Aorta (tissue), 5 donors: ENCODE measurements at places on chromosomes 7 and 10. TPM values are rescaled to one million over a fixed set of nuclear protein-coding genes. Genes with fewer than 3 reads are reported as not detected.

The TOMM7 gene
- total RNA-seq = 250 TPM

The RARRES2 gene
- 73.1 TPM for total RNA-seq

The ECHS1 gene
- 48.9 TPM for total RNA-seq

The FANK1 gene
- total RNA-seq = 1.8 TPM

The ADD3 gene
- total RNA-seq = 197 TPM

The ANK3 gene
- 24.3 TPM for total RNA-seq

The CYP26C1 gene
- 0.23 TPM for total RNA-seq

The PHTF2 gene
- 38.0 TPM for total RNA-seq

DNA sequence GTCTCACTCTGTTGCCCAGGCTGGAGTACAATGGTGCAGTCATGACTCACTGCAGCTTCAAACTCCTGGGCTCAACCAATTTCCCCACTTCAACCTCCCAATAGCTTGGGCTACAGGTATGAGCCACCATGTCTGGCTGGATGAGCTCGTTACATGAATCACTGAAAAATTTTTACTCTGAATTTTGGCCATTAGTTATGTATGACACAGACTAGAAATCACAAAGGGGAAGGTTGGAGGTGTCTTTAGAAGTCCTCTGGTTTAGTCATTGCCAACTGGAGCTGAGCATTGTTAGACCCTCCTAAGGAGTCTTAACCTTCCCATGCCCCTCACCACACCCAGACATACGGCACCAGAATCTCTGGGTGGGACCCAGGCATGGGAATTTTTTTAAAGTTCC lies 34.7 kb downstream of the SVIL start:
- no peak for DNase-seq
- no peaks in the 10 kb centered on the region for H3K27me3 ChIP-seq
- peaks cover 6% of the 10 kb centered on the region for H3K4me1 ChIP-seq
- H3K27ac ChIP-seq = no peak overlapping the region
- H3K4me3 ChIP-seq = no peak overlapping the region

DNA sequence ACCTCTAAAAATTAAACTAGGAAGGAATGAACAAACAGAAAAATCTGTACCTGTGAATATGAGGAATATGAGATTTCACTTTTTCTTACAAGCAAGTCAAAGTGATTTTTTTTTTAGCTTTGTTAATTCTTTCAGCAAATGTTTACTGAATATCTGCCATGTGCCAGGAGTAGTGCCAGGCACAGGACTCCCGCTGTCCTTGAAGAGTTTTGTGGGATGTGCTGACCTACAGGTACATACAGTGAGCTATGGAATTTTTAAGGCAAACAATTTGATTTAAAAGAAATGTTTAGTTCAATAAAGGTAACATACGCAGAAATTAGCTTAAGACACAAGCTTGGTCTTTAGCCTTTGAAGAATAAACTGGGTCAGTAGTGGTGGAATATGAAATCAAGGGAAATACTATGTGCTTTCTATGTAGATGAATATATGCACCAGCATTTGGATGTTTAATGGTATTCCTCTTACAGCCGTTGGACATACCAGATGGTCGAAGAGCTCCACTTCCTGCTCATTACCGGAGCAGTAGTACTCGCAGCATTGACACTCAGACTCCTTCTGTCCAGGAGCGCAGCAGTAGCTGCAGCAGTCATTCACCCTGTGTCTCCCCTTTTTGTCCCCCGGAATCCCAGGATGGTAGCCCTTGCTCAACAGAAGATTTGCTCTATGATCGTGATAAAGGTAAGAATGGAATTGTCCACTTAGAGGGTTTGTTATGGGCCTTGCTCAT lies 102.0 kb downstream of the GLCCI1 start:
- H3K27me3 ChIP-seq = no peaks in the 10 kb centered on the region
- H3K4me1 ChIP-seq = no peaks in the 10 kb centered on the region
- no peak for DNase-seq
- H3K36me3 ChIP-seq = no peaks in the 10 kb centered on the region
- no peak overlapping the region for H3K27ac ChIP-seq

DNA sequence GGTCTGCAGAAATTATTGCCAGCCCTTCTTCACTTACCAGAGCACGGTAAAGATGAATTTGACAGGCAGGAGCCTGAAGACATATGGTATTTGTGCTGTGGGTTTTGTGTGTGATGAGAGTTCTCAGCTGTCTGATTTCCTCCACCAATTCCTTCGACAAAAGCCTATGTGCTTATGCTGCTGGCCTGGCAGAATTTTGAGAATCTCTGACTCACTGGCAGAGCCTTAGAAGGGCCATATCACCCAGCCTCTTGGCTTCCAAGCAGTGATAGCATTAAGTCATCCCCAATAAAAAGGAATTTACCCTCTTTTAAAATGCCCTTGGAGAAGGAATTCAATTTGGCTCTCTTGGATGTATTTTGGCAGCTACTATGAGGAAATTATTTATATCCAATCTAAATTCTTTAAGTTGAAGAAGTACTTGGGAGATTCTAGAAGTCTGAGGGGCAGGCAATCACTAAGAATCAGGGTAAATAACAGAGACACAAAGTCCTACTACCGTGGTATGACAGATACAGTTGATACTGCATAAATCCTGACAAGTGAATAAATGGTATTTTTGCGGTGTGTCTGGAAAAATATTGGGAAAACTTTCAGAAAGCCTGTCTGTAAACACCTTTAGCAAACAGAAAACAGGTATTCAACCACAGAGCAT lies 68.6 kb upstream of the EFCAB10 start:
- H3K4me1 ChIP-seq = no peaks in the 10 kb centered on the region
- DNase-seq = no peak
- no peaks in the 10 kb centered on the region for H3K36me3 ChIP-seq
- H3K4me3 ChIP-seq = no peak overlapping the region

DNA sequence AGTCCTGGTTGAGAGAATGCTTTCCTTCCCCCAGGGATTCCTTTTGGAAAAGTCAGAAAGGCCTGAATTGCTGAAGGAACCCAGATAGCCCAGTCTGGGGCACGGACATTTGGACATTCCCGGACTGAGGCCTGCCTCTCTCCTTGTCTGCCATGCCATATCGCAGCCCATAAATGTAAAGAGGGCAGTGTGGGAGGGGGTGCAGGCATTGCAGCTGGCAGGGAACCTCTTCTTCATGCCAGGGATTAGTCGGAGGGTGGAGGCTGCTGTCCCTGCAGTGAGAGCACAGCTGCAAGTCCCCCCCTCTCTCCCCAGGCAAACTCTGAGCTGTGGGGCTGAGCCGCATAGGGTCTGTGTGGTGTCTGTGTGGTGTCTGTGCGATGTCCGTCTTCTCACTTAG lies 486.0 kb upstream of the MKI67 start:
- no peaks in the 10 kb centered on the region for H3K36me3 ChIP-seq
- no peak for DNase-seq
- no peaks in the 10 kb centered on the region for H3K27me3 ChIP-seq
- no peaks in the 10 kb centered on the region for H3K4me1 ChIP-seq
- H3K4me3 ChIP-seq = no peak overlapping the region
- H3K27ac ChIP-seq = no peak overlapping the region

DNA sequence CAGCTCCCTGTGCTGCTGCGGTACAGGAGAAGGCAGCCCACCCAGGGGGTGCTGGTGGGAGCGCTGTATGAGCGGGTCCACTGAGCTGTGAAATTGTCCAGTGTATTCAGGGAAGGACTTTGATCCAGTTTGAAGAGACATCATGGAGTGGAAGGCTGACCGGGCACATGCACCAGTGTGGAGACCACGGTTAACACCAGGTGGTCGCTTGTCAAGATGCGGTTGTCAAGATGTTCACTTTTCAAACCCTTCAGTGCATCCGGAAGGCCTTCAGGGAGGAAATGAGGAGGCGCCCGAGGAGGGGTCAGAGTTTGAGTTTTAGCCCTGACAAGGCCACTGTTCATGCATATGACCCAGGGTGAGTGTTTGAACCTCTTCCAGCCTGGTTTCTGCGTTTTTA lies 6.1 kb downstream of the DOCK1 start:
- no peaks in the 10 kb centered on the region for H3K36me3 ChIP-seq
- no peak overlapping the region for H3K4me3 ChIP-seq
- DNase-seq = peak; percentile 37
- no peak overlapping the region for H3K27ac ChIP-seq

- no peaks in the 10 kb centered on the region for H3K4me1 ChIP-seq
- no peaks in the 10 kb centered on the region for H3K36me3 ChIP-seq
- H3K27me3 ChIP-seq = no peaks in the 10 kb centered on the region
- no peak overlapping the region for H3K4me3 ChIP-seq
Measured at GRCh38 chr7:30990673-30991170, 27.0 kb downstream of the GHRHR start.

GRCh38 chr10:65670087-65670486 lies 1255.7 kb upstream of the LRRTM3 start:
- no peak overlapping the region for H3K4me3 ChIP-seq
- H3K4me1 ChIP-seq = no peaks in the 10 kb centered on the region
- DNase-seq = no peak
- H3K27me3 ChIP-seq = no peaks in the 10 kb centered on the region
- no peaks in the 10 kb centered on the region for H3K36me3 ChIP-seq

- H3K27ac ChIP-seq = no peak overlapping the region
- no peaks in the 10 kb centered on the region for H3K27me3 ChIP-seq
- H3K36me3 ChIP-seq = no peaks in the 10 kb centered on the region
Measured at GRCh38 chr7:3981281-3981680, 680.2 kb downstream of the SDK1 start.

- DNase-seq = no peak
- H3K36me3 ChIP-seq = no peaks in the 10 kb centered on the region
- H3K27me3 ChIP-seq = no peaks in the 10 kb centered on the region
Measured at GRCh38 chr7:115328018-115328417, 406.1 kb downstream of the MDFIC start.

DNA sequence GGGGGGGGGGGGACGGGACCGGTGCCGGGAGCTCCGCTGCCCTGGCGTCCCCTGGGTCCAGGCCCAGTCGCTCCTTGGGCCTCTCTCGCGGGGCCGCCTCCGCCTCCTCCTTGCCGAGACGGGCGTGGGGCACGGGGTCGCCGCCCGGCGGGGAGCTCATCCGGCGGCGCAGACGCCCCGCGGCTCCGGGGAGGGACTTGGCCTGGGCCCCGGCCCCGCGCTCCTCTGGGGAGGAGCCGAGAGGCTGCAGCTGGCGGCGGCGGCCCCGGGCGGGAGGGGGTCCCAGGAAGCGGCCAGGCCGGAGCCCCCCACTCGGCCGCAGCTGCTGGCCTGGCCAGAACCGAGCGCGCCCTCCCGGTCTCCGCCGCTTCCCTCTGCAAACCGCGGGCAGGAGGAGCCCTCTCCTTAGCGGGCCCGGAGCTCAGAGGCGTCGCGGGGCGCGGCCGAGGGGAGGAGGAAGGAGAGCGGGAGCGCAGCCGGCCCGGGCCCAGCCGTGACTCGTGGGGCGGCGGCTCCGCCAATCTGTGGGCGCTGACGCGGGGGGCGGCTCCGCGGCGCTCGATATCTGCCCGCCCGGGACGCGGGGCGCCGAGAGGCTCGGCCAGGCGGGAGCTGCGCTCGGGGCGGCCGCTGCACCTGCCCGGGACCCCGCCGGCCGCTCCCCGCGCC lies at the start of gene FAM20C:
TSS of gene FAM20C (plus strand) at position 591 of the 669 bp plus-strand sequence. CDS start 629 bp downstream, outside the sequence.
- H3K4me1 ChIP-seq = no peaks in the 10 kb centered on the region
- H3K4me3 ChIP-seq = peak within 1 kb of the TSS; percentile 86

- H3K27ac ChIP-seq = no peak overlapping the region
- H3K36me3 ChIP-seq = no peaks in the 10 kb centered on the region
- no peak for DNase-seq
Measured at GRCh38 chr7:28623105-28623730, 210.9 kb downstream of the CREB5 start.

GRCh38 chr7:148746135-148746534 lies 47.4 kb downstream of the CUL1 start:
- no peaks in the 10 kb centered on the region for H3K27me3 ChIP-seq
- H3K4me3 ChIP-seq = no peak overlapping the region
- no peaks in the 10 kb centered on the region for H3K36me3 ChIP-seq
- H3K4me1 ChIP-seq = peaks cover 3% of the 10 kb centered on the region
- DNase-seq = no peak

- no peaks in the 10 kb centered on the region for H3K27me3 ChIP-seq
- no peak overlapping the region for H3K27ac ChIP-seq
- H3K4me3 ChIP-seq = no peak overlapping the region
- no peaks in the 10 kb centered on the region for H3K36me3 ChIP-seq
- peak; percentile 83 for DNase-seq
Measured at GRCh38 chr7:503575-504111, 16.0 kb downstream of the PDGFA start.

- H3K27me3 ChIP-seq = peaks cover 2% of the 10 kb centered on the region
- H3K27ac ChIP-seq = no peak overlapping the region
- H3K4me3 ChIP-seq = no peak overlapping the region
- H3K36me3 ChIP-seq = no peaks in the 10 kb centered on the region
- H3K4me1 ChIP-seq = no peaks in the 10 kb centered on the region
- no peak for DNase-seq
Measured at GRCh38 chr7:31692451-31692850, 5.4 kb downstream of the PPP1R17 start.

DNA sequence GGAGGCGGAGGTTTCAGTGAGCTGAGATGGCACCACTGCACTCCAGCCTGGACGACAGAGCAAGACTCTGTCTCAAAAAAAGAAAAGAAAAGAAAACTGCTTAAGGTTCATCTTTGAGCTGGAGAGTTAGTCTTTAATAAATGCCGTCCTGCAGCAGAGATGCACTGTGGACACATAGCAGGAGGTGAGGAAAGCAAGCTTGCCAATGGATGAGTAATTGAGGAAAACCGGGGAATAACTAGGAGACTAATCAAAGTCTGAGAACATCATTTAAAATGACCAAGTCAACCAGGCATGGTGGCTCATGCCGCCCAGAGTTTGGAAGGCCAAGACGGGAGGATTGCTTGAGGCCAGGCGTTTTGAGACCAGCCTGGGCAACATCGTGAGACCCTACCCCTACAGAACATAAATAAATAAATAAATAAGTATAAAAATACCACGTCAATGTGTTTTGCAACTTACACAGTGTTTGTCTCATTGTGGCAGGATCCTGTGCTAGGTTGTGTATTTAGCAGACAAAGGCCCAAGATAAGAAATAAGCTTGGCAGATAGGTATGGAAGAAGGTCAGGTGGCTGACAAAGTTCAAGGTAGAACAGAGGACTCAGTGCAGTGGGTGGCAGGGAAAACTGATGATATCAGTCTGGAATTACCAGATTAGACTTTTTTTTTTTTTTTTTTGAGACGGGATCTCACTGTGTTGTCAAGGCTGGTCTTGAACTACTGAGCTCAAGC lies 115.7 kb upstream of the KMT2C start:
- H3K4me1 ChIP-seq = no peaks in the 10 kb centered on the region
- no peak overlapping the region for H3K4me3 ChIP-seq
- no peaks in the 10 kb centered on the region for H3K36me3 ChIP-seq
- DNase-seq = peak; percentile 31
- H3K27me3 ChIP-seq = no peaks in the 10 kb centered on the region
- H3K27ac ChIP-seq = no peak overlapping the region

- no peak overlapping the region for H3K4me3 ChIP-seq
- DNase-seq = no peak
- no peaks in the 10 kb centered on the region for H3K27me3 ChIP-seq
Measured at GRCh38 chr10:62072901-62073300, 171.4 kb downstream of the ARID5B start.
